ENCODE measurements at places on chromosomes 4 and X.

- no peak for DNase-seq
These were observed 728.2 kb downstream of the ARAP2 start for GRCh38 chr4:35516102-35516501.

GRCh38 chrX:16134936-16135335 lies 11.6 kb downstream of the GRPR start:
- DNase-seq: no peak

DNA sequence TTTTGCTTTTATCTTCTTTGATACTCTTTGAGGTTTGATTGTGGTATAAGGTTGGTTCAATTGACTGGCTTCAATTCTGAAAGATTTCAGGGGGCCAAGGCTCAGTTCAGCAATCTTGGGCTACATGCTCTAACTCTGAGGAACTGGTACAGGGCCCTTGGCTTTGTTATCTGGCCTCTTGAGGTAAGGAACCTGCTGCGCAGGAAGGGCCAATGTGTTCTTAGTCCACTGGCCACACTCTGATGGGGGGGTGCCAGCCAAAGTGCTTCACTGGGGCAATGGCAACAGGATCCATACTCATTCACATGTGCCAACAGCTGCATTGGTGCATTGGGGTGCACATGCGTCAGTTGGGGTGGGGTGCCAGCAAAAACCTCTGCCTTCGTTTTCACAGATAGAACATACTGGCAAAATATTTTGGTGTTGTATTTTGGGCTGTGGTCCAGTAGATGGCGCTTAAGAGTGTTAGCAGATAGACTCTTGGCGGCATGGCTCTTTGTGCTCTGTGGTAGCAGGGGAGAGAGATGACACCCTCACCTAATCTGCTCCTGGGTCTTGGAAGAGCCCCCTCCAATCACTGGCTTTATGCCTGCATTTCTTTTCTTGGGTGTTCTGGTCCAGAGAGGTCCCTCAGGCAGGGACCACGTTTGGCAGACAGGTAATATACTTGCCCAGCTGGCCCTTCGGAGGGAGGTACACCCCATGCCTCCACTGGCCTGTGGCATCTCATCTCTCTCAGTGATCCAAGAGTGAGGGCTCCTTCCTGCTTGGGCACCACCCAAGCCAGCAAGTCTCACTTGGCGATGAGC lies 42.9 kb downstream of the NDST3 start:
- no peak for DNase-seq

GRCh38 chr4:54189140-54189539 lies 40.0 kb upstream of the PDGFRA start:
- DNase-seq: no peak

DNA sequence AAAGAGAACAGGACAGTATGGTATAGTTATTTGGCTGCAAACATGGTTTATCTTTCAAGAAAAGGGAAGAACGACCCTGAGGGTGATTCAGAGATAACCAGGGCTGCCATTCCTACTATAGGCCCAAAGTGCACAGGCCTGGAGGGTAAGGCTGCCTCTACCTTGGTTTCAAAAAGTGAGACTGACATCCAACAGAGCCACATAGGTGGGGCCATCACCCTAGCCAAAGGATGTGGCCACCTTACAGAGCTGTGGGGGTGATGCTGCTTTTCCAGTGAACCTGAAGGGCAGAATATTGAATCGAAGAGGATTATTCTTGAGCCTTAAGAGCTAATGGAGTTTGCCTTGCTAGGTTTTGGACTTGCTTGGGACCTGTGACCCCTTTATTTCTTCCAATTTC lies 15.7 kb downstream of the SH2D1A start:
- DNase-seq: no peak

GRCh38 chr4:165288226-165288625 lies 39.2 kb upstream of the MSMO1 start:
- DNase-seq: no peak

GRCh38 chr4:123671636-123672404 lies 275.2 kb downstream of the SPRY1 start:
- DNase-seq: peak; percentile 24

GRCh38 chrX:103157496-103158316 lies 57.2 kb upstream of the BEX4 start:
- DNase-seq: no peak

DNA sequence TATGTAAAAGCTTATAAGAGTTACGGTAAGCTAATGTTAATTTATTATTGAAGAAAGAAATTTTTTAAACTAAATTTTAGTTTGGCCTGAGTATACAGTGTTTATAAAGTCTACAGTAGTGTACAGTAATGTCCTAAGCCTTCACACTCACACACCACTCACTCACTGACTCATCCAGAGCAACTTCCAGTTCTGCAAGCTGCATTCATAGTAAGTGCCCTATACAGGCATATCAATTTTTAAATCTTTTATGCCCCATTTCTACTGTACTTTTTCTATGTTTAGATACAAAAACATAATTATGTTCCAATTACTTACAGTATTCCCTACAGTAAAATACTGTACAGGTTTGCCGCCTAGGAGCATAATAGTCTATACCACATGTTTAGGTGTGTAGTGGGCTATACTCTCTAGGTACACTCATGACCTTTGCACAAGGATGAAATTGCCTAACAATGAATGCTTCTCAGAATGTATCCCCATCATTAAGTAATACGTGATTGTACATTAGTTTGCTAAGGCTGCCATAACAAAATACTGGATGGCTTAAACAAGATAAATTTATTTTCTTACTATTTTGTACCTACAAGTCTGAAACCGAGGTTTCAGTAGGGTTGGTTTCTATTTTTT lies 333.8 kb upstream of the PCDH7 start:
- DNase-seq: no peak
